ENCODE measurements at places on chromosomes 3 and 15.

DNA sequence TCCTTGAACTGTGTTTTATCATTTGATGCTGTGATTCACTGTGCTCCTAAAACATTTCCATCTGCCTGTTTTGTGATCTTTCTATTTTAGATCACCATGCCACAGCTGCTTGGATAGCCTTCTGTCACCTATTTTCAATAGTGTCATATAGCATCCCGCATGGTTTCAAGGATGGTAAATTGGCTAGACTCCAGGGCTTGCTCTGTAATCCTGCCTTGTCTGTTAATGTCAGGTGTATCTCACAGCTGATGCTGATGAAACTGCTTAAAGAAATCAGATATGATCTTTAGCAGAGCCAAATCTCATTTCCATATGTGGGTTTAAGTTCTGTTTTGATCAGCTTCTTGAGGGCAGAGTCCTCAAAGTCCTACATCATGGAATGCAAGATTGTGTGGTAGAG is 182.2 kb downstream of the UBE2E2 start:
- no peak for DNase-seq

DNA sequence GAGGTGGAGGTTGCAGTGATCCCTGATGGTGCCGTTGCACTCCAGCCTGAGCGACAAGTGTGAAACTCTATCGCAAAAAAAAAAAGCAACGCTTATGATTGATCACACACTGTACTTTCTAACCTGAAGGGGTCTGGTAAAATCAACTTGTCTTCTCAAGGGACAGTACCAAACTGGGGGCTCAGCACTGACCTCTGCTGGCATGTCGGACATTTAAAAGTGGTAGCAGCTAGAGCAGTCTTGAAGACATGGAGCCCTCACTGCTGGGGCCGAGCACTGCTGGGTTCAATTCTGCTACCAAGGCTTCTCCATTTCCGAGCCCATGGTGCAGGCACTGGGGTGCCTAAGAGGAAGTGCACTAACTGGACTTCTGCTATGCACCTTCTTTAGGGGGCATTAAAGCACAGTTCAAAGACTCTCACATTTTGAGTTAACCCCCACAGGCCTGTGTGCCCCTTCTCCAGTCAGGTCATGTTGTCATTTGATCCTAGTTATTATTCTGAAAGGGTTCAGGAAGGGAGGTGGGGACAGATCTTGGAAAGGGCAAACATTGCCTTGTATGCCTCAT is 26.4 kb upstream of the LAMP3 start:
- no peak for DNase-seq

GRCh38 chr3:30142946-30143345 is 463.5 kb upstream of the TGFBR2 start:
- DNase-seq, result no peak

DNA sequence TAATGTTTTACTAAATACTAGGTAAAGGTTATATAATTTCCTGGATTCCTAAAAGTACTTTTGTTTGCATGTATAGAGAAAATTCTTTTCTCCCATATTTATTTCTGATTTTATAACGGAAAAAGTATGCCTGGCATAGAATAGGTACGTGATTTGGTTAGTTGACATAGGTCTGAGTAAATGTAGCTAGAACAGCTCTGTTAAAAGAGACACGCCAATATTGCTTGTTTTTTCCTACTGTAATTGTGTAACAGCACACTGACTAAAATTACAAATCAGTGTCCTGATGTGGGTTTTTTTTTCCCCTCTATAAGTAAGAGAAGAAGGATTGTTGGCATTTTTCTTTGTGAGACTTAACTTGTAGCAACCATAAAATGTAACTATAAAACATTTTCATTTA is 26.7 kb downstream of the KLHL24 start:
- DNase-seq, result no peak

- DNase-seq, result no peak
Observed at GRCh38 chr3:134054881-134055280, 25.2 kb upstream of the SLCO2A1 start.

GRCh38 chr3:177136741-177137140 is 60.5 kb downstream of the TBL1XR1 start:
- DNase-seq, result no peak

GRCh38 chr15:36499412-36500389 is 79.7 kb upstream of the CDIN1 start:
- DNase-seq, result no peak

GRCh38 chr3:56119575-56120349 is 348.5 kb downstream of the ERC2 start:
- DNase-seq, result peak; percentile 39

DNA sequence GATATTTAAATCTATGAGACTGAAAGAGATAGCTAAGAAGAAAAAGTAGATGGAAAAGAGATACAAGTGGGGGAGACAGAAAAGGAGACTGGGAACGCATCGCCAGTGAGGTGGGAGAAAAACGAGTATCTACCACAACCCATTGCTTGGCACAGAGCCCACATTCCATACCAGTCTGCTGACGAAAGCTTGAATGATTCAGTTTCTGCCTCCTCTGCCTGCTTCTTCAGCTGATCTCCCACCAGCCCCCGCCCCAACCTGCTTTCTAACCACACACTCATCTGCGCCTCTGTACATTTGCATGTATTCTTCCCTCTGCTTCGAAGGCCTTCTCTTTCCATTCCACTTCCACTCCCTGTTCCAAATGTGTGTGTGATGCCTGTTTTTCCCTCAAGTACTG is 188.1 kb downstream of the USP13 start:
- DNase-seq, result no peak

DNA sequence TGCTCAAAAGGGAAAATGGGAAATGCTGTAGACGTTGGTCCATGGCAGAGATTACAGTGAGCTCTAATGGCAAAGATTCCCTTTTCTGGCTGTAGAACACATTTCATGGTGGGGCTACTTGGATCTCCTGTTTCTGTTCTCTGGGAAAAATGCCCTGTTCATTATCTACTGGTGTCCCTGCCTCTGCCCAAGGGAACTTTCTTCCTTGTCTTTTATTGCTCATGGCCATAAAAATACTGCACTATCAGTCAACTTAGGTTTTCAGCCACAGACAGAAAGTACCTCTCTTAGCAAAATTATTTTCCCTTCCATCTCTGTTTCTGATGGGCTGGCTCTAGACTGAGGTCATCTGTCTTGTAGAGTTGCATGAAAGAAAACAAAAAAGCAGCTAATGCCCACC is 98.9 kb downstream of the PDCD6IP start:
- no peak for DNase-seq

- DNase-seq, result no peak
Observed at GRCh38 chr15:101233651-101234280, 18.1 kb downstream of the CHSY1 start.

DNA sequence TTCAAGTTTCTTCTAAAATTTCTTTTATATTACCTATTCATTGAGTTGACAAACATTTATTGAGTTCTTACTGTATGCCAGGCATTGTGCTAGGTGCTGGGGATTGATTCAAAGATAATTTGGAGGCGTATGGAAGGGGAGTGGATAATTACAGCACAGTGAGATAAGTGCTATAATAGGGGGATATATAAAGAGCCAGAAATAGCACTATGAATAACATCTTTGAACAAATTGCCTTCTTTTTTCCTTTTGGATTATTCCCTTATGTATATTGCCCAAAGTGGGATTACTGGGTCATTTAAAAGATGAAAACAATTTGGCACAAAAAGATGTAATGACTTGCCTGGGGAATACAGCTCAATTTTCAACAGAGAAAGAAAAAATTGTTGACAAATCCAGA is 64.6 kb downstream of the LPP start:
- DNase-seq, result no peak

DNA sequence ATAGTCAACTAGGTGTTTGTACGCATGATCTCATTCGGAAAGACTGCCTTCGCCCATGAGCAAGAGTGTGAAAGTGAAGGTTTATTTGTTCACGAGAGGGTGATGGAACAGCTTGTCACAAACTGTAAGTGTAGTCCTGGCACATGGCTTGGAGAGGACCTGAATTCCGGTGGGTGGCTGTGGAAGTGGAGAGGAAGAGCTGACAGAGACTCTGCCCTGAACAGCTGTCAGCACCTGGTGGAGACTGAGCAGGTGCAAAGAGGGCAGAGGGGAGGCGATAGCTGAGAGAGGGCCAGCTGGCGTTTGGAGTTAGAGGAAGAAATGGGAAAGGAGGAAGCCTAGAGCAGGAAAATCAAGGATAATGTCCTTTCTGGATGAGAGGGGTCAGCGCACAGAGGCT is 155.7 kb downstream of the EEFSEC start:
- DNase-seq, result no peak

GRCh38 chr3:78913711-78914110 is 854.1 kb downstream of the ROBO1 start:
- DNase-seq, result no peak

GRCh38 chr15:23877502-23878412 is 190.7 kb upstream of the NDN start:
- DNase-seq, result peak; percentile 42

- DNase-seq, result no peak
Observed at GRCh38 chr15:78536134-78536533, 4.1 kb upstream of the PSMA4 start.

- no peak for DNase-seq
Observed at GRCh38 chr3:126216416-126216815, 36.0 kb upstream of the ALDH1L1 start.

DNA sequence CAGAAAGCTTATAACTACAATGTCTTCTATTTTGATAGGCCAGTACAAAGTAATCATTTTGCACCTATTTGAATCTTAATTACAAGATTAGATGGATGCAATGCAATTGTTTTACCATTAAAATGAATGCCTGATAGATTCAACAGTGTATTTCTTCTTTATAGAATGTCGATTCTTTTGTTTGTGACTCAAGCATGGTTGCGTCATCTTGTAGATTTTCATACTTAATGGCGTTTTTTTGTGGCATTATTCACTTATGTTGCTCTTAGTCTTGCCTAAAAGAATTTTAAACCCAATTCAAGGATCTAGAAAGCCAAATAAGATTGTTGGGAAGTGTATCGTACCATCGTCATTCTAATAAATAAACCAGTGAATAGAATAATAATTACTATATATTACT is 21.4 kb downstream of the ZBTB38 start:
- no peak for DNase-seq

Measured in uterus (tissue), 4 donors.